Renal cortical epithelial cell (primary cell): ENCODE measurements at places on chromosomes 12 and 14.

GRCh38 chr14:31205681-31206535 lies 1.7 kb downstream of the HECTD1 start:
- peak; percentile 50 for DNase-seq

GRCh38 chr12:93696462-93696861 lies 19.3 kb downstream of the CRADD start:
- no peak for DNase-seq

- DNase-seq = no peak
Observed at GRCh38 chr12:96456265-96456974, 33.0 kb upstream of the CFAP54 start.

DNA sequence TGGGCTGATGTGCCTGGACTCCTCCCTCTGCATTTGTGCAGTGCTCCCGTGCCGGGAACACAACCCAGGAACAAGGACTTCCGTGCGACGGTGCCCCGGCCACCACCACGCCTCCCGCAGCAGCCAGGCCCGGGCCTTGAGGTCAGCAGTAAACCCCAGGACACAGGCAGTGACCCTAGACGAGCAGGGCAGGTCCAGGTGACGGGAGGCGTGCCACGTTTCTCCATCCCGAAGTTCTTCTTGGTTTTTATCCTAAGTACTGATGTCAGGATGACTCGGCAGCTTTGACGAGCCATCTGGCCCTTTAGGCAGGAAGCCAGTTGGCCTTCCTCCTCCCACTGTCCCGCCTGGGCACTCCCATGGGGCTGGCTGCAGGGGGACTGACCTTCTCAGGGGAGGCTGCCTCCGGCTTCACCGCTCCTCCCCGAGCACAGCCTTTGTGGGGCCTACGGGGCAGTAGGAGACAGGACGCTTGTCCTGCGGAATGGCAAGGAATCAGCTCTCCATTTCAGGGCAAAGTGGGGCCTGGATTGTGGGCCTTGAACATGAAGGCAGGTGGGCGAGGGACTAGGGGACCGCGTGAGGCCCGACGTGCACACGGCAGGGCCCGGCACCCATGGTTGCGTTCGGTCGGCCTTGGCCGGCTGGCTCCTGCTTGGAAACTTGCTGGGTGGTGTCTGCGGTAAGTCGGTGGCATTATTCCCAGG lies 94.1 kb downstream of the FBXL14 start:
- DNase-seq = peak; percentile 18

DNA sequence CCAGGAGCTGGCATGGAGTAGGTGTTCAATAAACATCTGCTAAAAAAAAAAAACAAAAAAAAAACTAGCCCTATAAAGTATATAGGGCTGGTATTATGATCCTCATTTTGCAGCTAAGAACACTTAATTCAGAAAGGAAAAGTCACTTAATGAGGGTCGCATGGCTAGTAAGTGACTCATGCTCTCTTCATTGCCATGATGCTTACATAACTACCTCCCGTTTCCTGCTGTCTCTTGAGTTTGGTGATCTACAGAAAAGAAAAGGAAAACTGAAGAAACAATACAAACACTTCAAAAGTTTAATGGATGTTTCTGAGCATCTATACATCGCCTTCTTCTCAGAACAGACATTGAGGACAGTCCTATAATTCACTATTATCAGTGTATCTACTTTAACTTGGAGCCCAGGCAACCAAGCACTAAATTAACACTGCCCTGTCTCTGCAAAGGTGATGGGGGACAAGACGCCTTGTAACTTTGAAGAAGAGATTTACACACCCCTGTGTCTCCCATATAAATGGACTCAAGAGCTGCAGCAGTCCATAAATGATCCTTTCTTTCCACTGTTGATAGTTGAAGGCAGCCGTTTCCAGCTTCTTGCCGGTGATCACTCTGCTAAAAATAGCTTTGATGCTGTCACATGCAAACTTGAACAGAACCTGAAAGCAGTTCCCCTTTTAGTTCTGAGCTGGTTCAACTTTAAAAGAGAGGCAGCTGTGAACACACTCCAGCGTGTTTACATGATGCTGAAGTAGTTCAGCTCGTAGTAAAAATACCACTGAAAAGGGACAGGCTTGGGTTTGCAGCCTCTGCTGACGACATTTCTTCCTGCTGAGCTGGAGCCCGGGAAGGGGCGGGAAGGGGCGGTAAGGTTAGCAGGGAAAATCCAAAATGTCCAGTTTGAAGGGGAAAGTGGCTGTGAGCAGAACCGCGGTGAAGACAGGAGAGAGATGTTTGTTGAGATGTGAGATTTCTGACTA lies 113.3 kb downstream of the FOXN3 start:
- peak; percentile 78 for DNase-seq

DNA sequence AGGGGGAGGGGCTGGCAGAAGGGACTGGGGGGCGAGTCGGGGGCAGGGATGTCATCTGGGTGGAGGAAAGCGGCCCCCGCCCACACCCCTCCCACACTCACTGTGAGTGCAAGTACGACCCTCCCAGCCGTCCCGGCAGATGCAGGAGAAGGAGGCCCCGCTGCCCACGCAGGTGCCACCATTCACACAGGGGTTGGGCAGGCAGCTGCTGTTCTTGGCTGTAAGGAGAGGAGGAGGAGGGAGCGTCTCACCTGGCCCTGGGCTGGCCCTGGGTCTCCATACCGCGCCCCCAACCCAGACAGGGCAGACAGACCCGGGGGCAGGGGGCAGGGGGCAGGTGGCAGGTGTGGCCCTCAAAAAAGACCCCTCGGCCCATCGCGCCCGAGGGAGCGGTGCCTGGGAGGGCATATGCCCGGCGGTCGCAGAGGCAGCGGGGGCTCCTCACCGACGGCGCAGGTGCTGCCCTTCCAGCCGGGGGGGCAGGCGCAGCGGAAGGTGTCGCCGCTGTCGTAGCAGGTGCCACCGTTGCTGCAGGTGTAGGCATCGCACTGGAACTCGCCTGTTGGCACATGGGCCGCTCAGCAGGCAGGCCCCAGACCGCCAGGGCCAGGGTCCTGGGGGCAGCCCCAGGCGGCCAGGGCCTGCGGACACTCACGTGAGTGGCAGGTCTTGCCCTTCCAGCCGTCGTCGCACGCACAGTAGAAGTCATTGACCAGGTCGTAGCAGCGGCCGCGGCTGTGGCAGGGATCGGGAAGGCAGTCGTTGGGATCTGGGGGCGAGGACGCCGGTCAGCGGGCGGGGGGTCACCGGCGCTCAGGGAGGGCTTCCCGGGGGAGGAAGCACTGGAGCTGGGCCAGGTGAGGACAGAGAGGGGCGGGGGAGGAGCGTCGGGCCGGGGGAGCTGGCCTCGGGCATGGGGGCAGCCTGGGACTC lies 20.6 kb downstream of the JAG2 start:
- DNase-seq = no peak

DNA sequence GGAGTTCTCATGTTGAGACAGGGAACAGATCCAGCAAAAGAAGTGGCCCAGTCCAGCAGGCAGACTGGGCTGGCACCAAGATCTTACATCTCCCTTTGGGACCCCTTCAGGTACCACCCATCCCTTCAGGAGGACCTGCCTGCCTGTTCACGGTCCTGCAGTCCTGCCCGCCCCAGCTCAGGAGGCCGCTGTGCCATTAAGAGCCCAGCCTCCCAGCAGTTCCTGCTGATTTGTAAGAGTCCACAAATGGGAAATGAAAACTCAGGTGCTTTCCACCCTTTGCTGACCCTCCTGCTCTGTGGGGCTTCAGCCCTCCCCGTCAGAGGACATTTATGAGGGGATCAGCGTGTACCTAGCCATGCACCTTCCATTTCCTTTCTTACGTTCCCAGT lies 39.5 kb downstream of the C14orf132 start:
- DNase-seq = no peak

GRCh38 chr14:72619881-72620280 lies 274.0 kb downstream of the DPF3 start:
- no peak for DNase-seq

GRCh38 chr12:49323524-49324097 lies 556 bp downstream of the TROAP start:
- DNase-seq = no peak

GRCh38 chr14:72510566-72510965 lies 383.3 kb downstream of the DPF3 start:
- DNase-seq = no peak

DNA sequence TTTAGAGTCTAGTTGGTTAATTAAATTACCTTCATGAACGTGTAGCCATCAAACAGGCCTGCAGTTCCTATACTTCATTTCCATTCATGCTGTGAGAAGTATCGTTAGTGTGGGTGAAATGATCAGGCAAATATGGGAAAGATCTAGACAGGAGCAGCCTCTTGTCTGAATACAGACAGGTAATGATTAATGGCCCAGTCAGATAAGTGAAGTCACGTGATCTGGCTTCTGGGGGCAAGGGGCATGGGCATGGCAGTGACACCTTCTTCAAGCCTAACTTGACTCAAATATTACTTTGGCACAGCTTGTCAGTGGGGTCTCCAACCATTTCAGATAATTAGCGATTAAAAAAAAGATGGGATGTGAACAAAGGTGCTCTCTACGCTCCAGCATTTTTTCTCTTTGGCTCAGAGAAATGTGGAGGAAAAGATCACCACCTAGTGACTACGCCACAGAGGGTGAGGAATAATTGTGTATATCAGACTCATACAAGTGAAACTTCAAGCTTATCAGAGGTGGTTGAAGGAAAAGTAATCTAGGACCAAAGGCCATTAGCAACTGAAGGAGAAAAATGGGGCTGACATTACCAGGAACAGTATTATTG lies 17.8 kb downstream of the GUCY2C start:
- no peak for DNase-seq

DNA sequence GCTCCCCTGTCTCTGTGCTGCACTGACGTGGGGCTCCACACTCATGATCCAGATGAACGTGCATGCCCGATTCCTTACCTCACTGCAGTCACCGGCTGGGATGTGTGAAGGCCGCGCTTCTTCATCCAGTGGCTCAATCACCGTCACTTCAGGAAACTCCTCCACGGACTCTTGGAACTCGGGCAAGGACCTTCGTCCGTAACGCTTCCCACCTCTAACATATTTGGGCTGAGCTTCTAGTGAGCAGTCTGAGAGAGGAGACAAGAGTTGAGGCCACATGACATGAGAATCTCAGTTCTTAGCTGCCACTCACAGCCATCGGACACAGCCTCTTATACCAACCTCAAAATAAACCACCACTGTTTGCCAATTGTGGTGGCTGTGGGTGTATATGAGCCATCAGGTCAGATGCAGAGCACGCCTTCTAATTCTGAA lies 38.3 kb downstream of the NIN start:
- no peak for DNase-seq

DNA sequence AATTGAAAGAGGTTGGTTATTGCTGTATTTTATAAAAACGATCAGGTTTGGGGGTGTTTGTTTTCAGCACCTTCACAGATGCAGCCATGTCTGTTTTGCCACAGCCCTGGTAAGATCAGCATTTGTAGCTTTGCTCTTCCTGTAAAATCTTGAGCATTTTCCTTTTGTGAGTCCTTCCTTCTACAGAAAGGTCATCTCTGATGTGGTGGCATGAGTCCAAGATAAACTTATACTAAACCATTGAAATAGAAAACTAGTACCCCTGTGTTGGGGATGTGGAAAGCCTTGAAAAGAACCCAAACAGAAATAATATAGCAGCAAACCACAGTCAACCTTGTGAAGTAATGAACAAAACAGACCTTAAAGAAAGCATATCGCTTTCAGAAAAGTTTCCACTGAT lies 85.5 kb downstream of the TGFB3 start:
- peak; percentile 64 for DNase-seq

DNA sequence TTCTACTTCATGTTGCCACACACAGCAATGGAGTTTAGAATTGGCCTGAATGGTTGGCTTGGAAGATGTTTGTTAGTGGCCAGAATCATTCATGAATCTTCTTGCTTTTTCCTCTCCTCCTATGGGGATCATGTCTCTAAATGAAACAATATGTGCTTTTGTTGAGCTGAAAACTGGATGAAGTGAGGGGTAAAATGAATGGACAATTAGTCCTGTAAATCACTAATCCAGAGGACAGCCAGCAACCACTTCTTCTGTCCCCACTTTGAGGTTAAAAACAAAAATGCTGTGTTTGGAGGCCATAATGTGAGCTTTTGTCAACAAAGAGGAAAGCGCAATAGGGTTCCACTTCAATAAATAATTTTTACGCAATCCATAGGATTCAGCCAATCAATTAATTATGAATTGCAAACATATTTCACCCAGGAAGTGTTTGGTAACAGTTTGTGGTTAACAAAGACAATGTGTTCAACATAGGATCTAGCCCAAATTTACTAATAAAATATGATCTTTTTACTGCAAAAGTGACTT lies 30.3 kb upstream of the AMIGO2 start:
- peak; percentile 16 for DNase-seq

DNA sequence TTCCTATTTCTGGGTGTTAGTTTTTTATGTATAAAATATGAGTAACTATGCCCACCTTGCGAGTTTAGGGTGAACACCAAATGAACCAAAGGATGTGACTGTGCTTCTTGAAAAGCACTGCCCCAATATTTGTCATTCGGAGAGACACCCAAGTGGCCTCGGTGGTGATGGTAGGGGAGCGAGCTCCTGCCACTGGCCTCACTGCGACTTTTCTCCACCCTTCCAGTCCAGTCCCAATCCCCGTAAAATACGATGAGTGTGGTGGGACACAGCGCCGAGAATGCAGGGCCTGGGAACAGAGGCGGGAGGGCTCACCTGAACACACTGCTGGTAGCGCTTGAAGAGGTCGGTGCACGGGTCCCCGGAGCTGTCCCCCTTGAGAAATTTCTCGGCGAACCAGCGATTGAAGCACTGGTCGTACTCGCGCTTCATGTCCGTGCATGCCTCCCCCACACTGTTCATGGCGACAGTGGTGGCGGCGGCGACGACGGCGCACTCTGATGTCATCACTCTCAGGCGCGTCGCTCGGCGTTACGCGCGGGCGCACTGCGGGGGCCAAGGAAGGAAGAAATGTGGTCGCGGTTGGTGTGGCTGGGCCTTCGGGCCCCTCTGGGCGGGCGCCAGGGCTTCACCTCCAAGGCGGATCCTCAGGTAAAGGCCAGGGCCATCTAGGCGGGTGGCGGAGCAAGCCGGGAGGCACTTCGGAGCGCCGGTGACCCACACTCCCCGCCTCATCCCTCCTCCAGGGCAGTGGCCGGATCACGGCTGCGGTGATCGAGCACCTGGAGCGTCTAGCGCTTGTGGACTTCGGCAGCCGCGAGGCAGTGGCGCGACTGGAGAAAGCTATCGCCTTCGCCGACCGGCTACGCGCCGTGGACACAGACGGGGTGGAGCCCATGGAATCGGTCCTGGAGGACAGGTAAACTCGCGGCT lies at the start of the genes GATC and TRIAP1:
Gene GATC (plus strand): TSS at position 534 of the 933 bp plus-strand sequence. CDS start 37 bp downstream, at position 571.
Gene TRIAP1 (minus strand): TSS at position 474 of the 933 bp plus-strand sequence. CDS start 12 bp downstream, at position 462.
- DNase-seq = peak; percentile 44

DNA sequence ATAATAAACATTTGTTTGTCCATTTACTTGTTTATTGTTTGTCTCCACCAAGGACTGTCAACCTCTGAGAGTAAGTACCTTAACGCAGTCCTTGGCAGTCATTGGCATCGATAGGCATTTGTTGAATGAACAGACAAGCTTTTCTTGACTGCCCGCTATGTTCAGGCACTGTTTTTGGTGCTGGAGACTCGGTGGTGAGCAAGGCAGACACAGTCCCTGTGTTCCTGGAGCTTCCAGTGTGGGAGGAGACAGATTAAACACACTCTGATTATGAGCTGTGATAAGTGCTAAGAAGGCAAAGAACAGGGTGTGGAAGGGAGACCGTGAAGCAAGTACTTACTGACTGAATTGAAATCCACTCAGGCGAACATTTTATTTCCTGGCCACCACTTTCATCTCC lies 1.2 kb downstream of the ATP6V0A2 start:
- peak; percentile 18 for DNase-seq
